ENCODE measurements at places on chromosomes 16 and 17.

GRCh38 chr16:87334651-87335624 lies 17.7 kb upstream of the C16orf95 start:
- DNase-seq: no peak

DNA sequence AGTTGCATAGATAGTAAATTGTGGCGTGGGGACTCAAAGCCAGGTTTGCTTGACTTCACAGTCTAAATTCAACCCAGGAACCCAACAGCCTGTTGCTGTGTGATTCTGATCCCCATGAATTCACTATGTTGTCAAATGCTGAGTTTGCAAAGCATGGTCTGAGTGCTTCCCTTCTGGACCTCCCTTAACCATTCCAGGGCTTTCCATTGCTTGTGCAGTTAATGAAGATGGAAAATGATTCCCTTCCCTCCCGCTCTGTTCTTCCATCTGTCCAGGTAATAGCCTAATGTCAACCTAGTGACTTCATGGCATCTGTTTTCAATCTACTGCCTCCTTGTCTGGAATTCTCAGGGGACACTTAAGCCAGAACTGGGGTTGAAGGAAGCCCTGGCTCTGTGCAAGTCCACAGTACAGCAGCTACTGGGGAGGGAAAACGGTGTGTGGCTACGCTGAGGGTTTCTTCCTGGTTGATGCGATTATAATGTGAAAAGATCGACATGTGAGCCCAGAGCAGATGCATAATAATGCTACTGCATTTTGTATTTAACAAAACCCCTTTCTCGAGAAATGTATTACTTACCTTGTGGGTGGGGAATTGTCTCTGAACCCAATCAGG lies 206.7 kb downstream of the CDH13 start:
- DNase-seq: no peak

DNA sequence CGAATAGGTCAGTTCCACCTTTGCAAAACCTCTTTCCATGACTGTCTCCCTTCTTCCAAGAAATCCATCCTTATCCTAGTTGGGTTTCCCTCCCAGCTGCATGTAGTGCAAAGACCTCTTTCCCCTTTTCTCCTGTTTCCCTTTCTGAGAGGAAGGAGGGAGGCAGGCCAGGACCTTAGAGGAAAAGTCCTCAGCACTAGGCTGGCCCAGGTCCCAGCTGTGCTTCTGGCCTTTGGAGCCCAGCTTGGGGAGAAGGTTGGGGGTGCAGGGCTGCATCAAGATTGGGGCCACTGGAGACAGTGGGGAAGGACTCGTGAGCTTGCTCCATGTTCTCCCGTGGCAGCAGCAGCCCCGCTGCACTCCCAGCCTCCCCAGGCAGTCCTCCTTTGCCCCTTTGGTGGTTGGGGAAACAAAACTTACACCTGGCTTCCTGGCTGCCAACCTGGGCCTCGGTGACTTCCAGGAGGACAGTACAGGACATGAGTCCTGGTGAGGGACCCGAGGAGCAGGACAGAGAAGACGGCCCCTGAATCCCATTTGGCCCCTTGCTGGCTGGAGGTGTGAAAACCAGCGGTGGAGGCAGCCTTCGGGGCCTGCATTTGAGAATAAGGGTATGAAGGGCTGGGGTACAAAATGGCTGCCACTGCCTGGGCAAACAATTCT lies 481 bp downstream of the HEXIM2 start:
- no peak for DNase-seq

GRCh38 chr17:59804901-59805465 lies 87.8 kb downstream of the TUBD1 start:
- DNase-seq: peak; percentile 63

- DNase-seq: no peak
These were observed 18.3 kb downstream of the NUP93 start for GRCh38 chr16:56748191-56748590.

DNA sequence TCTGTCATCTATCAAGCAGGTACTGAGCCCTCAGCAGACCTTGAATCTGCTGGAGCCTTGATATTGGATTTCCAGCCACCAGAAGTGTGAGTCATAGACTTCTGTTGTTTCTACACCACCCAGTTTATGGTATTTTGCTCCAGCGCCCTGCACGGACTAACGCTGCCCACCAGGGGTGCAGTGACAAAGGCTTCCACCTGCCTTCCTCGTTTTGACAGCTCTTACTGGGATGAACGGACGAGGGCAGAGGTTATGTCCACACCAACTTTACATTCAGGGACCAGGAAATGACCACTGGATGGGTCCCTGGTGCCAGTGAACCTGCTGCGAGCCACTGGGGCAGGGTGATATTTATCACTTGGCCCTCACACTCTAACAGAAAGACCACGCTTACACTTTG lies 66.6 kb upstream of the CBX4 start:
- DNase-seq: no peak

- no peak for DNase-seq
These were observed 99.2 kb downstream of the SMG6 start for GRCh38 chr17:2204393-2204792.

DNA sequence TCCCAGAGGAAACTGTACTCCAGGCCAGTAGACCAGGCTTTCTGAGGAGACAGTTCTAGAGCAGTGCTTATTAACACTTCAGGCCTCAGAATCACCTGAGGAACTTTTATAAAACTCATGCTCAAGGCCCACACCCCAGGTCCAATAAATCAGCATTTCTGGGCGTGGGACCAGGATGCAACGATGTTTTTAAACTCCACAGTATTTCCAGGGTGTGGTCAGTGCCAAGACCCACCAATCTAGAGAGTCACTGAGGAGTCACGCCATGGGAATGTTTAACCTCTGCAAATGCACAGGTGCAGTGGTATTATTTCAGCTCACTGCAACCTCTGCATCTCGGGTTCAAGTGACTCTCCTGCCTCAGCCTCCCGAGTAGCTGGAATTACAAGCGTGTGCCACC lies 3.9 kb upstream of the TRPV1 start:
- no peak for DNase-seq

DNA sequence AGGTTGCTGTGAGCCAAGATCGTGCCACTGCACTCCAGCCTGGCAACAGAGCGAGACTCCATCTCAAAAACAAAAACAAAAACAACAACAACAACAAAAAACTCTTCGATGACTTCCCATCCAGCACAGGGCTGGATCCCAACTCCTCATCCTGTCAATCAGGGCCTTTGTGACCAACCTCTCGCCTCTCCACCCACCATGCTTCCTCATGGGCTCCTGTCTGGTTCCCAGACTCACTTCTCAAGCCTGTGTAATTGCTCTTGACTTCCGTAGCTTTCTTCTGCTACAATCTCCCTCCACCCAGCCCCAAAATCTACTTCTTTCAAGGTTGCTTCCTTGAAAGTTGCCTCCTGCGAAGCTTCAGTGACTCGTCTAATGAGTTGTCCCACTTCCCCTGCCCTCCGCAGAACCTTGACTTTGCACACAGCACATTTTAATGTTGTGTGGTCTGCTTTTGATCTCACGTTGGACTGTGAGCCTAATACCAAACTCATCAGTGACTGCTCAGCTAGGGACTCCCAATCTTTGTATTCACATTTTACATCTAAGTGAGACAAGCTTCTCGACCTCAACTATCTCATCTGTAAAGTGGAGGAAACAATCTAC lies 936 bp upstream of the RASL10B start:
- DNase-seq: no peak

GRCh38 chr17:78026381-78026780 lies 67.9 kb downstream of the TNRC6C start:
- DNase-seq: no peak

GRCh38 chr17:82118168-82118814 lies 20.3 kb upstream of the FASN start:
- no peak for DNase-seq

- no peak for DNase-seq
These were observed 12.5 kb upstream of the C1QTNF8 start for GRCh38 chr16:1108299-1109252.

DNA sequence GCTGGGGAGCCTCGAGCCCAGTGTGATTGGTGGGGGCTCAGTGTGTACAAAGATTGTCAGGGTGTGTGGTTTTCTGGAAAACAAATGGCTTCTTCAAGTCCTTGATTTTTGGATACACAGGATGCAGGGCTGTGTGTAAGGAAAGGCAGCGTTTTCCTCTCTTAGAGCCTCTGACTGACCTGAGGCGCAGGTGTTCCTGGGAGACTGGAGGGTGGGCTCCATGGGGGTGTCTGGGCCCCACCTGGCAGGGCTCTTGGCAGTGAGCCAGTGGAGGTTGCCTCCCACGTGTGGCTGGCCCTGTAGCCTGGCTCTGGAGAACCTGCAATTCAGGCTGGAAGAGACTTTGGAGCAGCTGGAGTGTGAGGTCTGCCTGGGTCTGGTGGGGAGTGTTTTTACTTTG lies 5.0 kb downstream of the FOXK2 start:
- no peak for DNase-seq

DNA sequence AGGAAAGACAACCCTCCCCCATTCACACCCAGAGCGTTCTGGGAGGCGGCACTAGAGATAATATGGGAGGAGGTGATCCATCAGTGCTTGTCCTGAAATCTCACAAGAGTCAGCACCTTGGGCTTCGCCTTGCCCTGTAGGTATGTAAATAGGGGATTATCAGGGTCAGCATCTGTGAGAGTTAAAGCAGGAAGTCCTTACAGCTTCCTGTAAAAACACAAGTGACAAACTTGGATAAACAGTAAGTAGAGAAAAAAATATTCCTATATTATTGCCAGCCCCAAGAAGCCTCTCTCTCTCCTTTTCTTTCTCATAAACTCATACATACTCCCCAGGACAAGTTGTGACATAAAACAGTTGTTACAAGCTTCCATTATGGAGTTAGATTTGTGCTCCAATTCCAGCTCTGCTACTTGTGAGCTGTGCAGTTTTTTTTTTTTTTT lies 187.7 kb downstream of the MAF start:
- no peak for DNase-seq

GRCh38 chr16:28164140-28164539 lies 47.6 kb downstream of the XPO6 start:
- peak; percentile 69 for DNase-seq

DNA sequence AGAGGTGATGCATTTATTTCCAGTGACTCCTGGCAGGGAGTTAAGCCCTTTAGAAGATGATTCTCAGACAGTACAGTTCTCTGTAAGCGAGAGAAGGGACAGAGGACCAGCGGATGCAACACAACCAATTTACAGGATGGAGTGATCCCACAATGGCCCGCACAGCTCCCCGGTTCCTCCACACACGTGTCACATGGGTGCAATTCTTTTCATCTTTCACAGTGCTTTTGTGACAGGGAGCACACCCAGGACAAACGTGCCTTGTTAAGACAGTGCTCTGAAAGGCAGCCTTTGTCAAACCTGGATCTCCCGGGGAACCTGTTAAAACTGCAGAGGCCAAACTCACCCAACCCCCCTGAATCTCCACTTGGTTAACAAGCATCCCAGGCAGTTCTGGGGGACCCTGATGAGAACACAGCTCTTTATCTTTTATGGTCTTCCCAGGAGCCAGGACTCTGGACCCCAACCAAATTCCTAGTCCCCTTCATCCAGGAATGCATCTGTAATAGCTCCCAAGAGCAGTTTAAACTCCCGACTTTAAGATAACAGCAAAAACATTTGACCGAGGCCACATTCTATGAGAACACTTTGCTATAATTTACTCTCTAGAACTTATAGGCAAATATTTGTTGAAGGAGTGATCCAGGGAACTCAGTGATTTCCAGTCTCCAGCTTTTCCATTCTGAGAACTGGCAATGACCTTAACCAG lies 134.9 kb upstream of the CDH5 start:
- no peak for DNase-seq

Measured in adipocyte (in vitro differentiated cells).